B cell (primary cell): ENCODE measurements at places on chromosomes 1 and 21. TPM values are rescaled to one million over a fixed set of nuclear protein-coding genes. Genes with fewer than 3 reads are reported as not detected.

- DNase-seq = no peak
Observed at GRCh38 chr1:76176000-76176399, 101.5 kb downstream of the ST6GALNAC3 start.

GRCh38 chr1:198788561-198789064, 149.8 kb downstream of the PTPRC start:
- DNase-seq = peak; percentile 16

GRCh38 chr1:172939475-172939874, 111.3 kb downstream of the TNFSF18 start:
- peak; percentile 16 for DNase-seq

GRCh38 chr1:179583771-179584320, 7.8 kb upstream of the TDRD5 start:
- no peak for DNase-seq

DNA sequence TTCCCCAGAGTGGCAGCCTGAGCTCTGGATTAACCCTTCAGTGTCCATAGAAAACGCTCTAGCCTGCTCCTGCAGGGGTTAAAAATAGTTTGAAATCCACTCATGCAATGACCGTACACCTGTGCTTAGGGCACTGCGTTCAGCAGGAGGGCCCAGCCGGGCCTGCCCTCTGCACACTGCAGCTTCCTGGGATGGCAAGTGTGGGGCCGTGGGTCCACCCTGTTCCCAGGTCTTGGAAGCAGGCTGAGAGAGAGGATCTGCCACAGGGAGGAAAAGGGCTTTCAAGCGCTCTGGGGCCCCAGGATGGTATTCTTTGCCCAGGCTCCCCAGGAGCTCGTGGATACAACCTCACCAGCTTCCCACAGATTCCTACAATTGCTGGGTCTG, 1.5 kb upstream of the S100B start:
- no peak for DNase-seq

DNA sequence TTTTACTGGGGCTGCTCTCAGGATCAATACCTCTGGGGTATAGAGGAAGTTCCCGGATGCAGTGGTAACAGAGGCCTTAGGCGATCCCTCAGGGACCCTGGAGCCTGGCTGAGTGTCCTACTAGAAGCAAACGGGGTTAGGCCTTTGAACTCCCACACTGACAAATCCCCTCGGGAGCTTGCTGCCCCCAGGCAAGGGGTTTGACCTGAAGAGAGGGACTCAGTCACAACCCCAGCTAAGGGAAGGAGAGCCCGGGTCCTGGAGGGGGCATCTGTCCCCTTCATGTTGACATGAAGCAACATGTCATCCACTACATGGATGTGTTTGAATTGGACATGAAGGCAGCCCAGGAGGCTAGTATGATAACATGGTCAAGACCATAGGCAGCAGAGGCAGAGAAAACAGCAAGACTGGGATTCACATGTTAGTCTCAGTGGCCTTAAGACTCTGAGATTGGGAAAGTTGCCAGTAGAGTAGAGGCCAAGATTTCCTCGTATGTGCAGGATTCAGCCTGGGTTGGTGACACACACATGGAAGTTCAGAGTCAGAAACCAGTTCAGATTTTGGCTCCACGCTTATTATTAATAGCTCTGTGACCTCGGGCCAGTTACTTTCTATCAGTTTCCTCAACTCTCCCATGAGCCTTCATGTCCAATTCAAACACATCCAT, 101.5 kb downstream of the KCNN3 start:
- DNase-seq = no peak

- no peak for DNase-seq
Observed at GRCh38 chr1:43235451-43236121, 34.2 kb upstream of the TMEM125 start.

- DNase-seq = no peak
Observed at GRCh38 chr1:221606256-221606655, 135.6 kb downstream of the DUSP10 start.

DNA sequence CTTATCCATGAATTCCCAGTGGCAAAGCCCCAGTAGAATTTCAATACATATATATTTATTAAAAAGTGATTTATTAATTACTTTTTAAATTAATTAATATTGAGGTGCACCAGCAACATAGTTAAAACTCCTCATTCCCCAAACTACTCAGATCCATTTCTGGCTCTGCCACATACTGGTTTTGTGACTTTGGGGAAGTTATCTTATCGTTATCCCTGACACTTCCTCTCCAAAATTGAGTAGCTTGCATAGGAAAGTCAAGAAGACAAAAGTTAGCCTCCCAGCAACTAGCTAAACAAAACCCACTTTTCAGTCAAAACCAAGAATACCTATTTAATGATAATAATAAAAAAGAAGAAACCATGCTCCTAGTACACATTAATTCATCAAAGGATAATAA, 35.9 kb downstream of the TCP10L start:
- DNase-seq = no peak

DNA sequence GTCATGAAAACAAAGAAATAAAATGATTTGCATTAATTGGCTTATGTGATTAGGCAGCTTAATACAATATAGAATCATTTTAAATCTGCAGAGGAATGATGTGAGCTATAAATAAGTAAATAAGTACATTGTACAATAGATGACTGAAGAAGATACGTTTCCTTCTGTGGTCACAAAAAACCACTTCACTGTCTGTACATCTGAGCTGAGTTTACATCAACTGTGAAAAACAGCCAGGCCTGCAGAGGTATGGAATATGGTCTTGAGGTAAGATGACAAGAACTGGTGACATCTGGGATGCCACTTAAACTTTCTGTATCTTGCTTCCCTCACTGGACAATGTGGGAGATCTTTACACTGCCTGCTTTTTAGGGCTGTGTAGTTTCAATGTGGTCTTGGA, 130.0 kb upstream of the BEND5 start:
- DNase-seq = no peak

- DNase-seq = peak; percentile 53
Observed at GRCh38 chr1:73593364-73593763, 604.6 kb downstream of the LRRIQ3 start.

- DNase-seq = no peak
Observed at GRCh38 chr1:162216604-162217003, 147.1 kb downstream of the NOS1AP start.

GRCh38 chr1:234841710-234842231, 231.8 kb upstream of the IRF2BP2 start:
- peak; percentile 29 for DNase-seq

- DNase-seq = no peak
Observed at GRCh38 chr1:3097231-3097630, 28.2 kb downstream of the PRDM16 start.

GRCh38 chr1:179144626-179145025, 62.8 kb downstream of the TOR3A start:
- DNase-seq = no peak

DNA sequence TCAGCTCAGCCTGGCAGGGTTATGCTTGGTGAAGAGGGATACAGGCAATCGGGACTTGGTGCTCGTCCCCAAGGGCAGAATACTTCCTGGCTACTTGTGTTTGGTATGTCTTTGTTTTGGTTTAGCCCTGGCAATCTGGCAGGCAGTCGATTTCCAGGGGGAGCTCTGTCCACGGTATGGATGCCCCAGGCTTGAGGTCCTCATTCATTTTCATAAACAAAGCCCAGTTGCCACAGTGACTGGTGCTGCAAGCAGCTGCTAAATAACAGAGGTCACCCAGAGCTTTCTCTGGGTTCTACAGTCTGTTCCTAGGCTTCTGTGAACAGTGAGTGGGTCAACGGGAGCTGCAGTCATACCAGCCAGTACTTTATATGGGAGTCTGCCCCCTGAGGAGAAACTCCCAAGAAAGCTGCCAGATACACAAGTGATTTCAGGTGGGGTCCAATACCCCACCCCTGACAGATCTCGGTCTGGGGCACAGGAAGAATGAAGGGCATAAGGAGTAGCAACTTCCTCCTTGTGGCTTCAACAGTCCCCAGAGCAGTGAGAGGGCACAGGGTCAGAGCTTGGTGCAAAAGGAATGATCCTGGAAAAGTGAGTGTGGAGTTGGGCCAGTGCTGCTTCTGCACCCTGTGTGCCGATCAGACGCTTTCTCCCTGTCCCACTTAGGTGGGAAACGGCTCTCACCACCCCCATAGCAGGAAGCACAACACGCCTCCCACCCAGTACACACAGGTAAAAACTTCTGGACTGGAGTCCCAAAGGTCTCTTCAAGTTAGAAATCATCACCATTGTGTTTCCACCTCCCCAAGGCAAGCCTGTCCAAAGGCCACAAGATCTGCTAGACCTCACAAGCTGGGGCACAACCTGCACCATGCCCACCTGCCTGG, 55.5 kb downstream of the TGFBR3 start:
- no peak for DNase-seq

DNA sequence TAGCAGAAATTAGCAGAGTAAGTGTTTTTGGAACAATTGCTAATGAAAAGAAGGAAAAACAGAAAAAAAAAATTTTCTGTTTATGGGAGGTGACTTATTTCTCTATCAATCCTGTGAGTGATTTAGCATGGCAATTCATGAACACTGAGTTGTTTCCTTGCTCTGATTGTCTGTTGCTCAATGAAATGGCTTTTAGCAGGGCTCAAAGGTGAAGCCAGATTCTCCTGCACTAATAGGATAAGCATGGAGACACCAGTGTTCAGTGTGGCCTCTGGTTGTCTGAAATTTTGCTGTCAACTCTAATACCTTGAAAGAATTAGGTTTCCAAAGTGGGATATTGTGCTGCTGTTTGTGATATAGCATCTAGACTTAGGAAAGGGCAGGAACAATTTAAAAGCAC, 15.8 kb downstream of the TRIM45 start:
- DNase-seq = no peak

DNA sequence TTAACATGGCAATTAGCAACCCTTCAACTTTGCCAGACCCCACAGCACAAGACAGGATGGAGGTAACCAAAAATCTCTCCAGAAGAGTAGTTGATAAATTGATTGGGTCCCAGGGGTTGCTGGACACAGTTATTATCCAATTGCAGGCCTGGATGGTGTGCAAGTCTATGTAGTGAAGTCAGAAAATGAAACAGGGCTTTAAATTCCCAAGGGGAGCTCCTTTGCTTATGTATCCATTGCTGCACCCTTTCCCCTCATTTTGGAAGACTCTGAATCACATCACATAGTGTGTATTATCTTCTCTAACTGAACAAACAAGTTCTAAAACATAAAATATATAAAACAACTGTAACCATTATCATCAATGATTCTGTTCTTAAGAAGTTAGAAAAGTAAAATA, 550.2 kb downstream of the LMO4 start:
- DNase-seq = no peak

UQCRH gene
- 144 and 146 TPM in 2 replicates for total RNA-seq

OR6K2 gene
- total RNA-seq = not detected in 2 replicates

FBXO2 gene
- total RNA-seq = 9.6 and 10.7 TPM in 2 replicates

GPR37L1 gene
- total RNA-seq = not detected in 2 replicates

ITLN1 gene
- not detected in 2 replicates for total RNA-seq

FAM78B gene
- 0.46 and 0.81 TPM in 2 replicates for total RNA-seq

ANKRD65 gene
- not detected in 2 replicates for total RNA-seq
